ENCODE measurements at places on chromosomes 1 and 21.

DNA sequence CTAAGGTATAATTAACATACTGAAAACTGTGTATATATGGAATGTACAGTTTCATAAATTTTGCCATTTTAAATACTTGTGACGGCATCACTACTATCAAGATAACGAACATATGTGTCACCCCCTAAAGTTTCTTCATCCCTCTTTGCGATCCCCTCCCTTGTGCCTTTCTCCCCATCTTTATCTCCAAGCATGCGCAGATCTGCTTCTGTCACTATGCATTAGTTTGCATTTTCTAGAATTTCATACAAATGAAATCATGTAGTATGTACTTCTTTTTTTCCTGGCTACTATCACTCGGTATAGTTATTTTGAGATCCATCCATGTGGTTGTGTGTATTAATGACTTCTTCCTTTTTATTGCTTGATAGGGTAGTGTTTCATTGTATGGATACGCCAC is 154.9 kb downstream of the ZNF648 start:
- no peak for DNase-seq

DNA sequence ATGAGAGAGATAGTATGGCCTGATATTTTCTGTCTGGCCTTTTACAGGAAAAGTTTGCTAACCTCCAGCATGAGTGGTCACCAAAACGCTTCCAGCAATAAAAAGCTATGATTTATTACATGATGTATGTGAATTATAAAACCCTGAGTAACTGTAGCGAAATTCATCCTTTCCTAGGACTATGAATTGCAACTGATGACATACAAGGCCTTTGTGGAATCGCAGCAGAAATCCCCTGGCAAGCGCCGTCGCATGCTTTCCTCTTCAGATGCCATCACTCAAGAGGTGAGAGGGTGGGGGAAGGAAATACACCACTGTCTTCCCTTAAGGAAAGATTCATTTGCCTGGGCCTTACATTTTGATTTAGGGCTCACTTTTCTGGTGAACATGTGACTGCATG is 117.9 kb downstream of the MACF1 start:
- DNase-seq = no peak

DNA sequence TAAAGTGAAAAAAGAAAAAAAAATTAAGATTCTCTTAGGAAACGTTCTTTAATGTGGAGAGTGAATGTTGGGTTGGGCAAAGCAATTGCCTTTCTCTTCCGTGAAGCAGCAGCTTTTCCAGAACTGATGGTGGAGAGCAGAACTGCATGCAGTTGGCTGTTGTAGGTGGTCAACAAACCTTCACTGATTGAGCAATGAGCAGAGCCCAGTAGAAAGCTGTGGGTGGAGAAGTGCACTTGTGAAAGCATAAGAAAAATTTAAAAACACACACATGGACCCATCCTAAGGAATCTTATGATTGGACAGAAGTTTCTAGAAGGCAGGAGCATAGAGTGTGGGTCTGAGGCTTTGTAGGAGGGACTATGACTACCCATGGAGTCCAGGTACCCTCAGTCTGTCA is 4.5 kb downstream of the PRELP start:
- no peak for DNase-seq

- DNase-seq = no peak
These were observed 11.9 kb upstream of the CAPN2 start for GRCh38 chr1:223700388-223700918.

- DNase-seq = no peak
These were observed 30.8 kb downstream of the XCL2 start for GRCh38 chr1:168512864-168513595.

- DNase-seq = no peak
These were observed 125.4 kb upstream of the USP25 start for GRCh38 chr21:15604413-15604812.

- no peak for DNase-seq
These were observed 772.0 kb downstream of the LTN1 start for GRCh38 chr21:28220680-28221079.

GRCh38 chr1:72830606-72831390 is 548.5 kb upstream of the NEGR1 start:
- no peak for DNase-seq

- no peak for DNase-seq
These were observed 516.9 kb downstream of the AMY1C start for GRCh38 chr1:104266612-104267011.

DNA sequence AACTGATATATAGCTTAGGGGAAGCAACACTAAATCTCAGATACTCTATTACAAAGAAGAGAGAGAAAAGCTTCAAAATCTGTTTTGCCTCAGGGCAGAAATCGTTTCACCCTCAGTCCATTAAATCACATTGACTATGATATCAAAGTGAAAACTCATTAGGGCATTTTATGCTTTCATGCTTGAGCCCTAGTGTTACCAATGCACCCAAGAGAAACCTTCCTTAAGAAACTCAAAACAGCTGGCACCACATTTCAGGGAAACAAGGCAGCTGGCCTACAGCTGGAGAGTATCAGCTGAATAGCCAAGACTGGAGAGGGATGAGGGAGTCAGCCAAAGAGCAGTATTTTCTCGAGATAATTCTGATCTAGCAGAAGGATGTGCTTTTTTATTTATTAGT is 14.9 kb downstream of the COLGALT2 start:
- DNase-seq = no peak

- DNase-seq = no peak
These were observed at the start of gene LAMB3 for GRCh38 chr1:209652121-209652735. TSS of gene LAMB3 (minus strand) at chr1:209652425. CDS start at chr1:209650944, 1,481 bp downstream.

DNA sequence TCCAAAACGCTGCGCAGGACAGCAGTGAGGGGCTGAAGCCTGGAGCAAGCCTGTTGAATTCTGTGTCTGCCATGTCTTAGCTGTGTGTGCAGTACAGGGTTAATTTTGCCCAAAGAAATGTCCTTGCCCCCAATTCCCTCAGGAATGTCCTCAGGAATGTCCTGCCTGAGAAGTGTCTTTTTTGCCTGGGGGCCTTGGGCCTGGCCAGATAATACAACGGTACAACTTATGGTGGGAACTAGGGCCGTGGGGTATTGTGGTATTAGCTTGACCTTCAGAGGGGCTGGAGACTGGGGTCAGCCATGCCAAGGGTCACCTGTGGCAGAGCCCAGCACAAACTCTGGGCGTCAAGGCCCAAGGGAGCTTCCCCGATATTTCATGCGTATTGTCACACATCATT is 107.7 kb downstream of the AJAP1 start:
- DNase-seq = no peak

GRCh38 chr1:183355797-183356196 is 62.4 kb downstream of the NMNAT2 start:
- DNase-seq = no peak

DNA sequence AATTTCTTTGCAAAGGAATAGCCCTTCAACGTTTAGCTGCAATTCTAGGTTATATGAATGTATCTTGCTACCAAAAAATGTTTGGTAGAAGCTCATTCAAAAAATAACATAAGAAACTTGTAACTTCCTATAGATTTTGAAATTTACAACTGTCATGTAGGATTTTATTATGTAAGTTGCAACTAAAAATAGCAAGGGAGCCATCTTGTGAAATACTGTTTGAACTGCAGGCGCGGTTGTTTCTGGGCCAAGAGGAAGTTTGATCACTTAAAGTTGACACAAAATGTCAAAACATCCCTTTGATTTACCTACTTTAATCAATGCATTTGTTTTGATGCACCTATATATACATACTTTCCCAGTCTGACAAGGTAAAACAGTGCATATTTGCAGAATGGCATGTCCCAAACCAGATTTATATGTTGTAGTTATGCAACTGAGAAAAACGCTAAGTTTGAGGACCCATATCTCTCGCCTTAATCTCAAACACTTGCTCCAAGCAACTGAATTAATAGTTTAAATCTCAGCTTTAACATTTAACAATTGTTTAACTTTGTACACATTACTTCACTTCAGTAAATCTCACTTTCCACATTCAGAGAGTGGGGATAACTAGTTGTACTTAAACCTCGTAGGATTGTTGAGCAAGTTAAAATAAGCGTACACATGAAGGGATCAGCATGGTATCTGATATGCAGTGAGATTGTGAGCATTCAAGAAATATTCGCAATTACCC is 63.9 kb downstream of the KCNK2 start:
- no peak for DNase-seq

DNA sequence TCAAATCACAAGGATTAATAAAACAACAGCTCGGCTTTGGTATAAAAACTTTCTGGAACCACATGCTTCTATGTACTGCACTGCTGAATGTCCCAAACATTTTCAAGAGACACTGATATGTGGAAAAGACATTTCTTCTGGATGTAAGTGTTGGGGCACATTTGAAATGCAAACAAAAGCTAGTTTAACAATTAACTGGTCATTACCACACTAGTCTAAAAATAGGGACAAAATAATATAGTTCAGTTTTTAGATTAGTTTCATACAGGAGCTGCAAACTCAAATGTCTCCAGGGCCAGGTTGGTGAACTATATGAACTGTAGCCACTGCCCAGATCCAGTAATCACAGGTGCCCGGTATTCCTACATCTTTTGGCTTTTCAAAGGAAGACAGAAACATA is 3.2 kb downstream of the IL23R start:
- no peak for DNase-seq

- no peak for DNase-seq
These were observed 2.8 kb upstream of the TEX35 start for GRCh38 chr1:178510155-178510554.

DNA sequence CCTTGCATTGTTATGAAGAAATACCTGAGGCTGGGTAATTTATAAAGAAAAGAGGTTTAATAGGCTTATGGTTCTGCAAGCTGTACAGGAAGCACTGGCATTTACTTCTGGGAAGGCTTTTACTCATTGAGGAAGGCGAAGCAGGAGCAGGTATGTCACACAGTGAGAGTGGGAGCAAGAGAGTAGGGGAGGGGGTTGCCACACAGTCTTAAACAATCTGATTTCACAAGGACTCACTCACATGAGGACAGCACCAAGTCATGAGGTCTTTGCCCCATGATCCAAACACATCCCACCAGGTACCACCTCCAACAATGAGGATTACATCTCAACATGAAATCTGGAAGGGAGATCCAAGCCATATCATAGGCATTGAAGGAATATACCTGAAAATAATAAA is 127.2 kb downstream of the EVI5 start:
- no peak for DNase-seq
